ENCODE measurements at places on chromosomes 3 and 15. TPM values are rescaled to one million over a fixed set of nuclear protein-coding genes. Genes with fewer than 3 reads are reported as not detected.

KCNH8 gene
- 0.24 TPM for total RNA-seq

GPR62 gene
- 0.45 TPM for total RNA-seq

SEMA3B gene
- 6.8 TPM for total RNA-seq

LMAN1L gene
- 0.36 TPM for total RNA-seq

ARPIN gene
- total RNA-seq, result 9.4 TPM

LTK gene
- 0.22 TPM for total RNA-seq

PATL2 gene
- not detected for total RNA-seq

SLC28A1 gene
- 0.49 TPM for total RNA-seq

WDR73 gene
- total RNA-seq, result 12.0 TPM

GRCh38 chr3:107453504-107453903, 69.3 kb upstream of the BBX start:
- DNase-seq, result no peak

DNA sequence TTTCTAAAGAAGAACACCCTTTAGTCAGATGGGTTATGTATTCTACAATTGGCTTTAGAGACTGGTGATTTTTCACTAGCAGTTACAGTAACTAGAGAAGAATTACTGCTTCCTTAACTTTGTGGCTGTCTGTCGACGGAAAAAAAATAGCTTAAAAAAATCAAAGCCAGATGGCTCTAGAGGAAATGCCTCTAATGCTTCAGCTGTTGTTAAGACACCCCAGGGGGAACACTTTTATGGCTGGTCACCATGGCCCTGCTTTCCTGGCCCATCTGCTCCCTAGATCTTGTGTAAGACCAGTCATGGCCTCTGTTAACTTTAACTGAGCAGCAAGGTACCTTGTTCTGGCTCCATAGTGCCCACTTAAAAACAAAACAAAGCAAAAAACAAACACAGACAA, 198.6 kb upstream of the PLSCR5 start:
- no peak for DNase-seq

- DNase-seq, result no peak
These were observed 38.7 kb downstream of the PDIA5 start for GRCh38 chr3:123105201-123106189.

DNA sequence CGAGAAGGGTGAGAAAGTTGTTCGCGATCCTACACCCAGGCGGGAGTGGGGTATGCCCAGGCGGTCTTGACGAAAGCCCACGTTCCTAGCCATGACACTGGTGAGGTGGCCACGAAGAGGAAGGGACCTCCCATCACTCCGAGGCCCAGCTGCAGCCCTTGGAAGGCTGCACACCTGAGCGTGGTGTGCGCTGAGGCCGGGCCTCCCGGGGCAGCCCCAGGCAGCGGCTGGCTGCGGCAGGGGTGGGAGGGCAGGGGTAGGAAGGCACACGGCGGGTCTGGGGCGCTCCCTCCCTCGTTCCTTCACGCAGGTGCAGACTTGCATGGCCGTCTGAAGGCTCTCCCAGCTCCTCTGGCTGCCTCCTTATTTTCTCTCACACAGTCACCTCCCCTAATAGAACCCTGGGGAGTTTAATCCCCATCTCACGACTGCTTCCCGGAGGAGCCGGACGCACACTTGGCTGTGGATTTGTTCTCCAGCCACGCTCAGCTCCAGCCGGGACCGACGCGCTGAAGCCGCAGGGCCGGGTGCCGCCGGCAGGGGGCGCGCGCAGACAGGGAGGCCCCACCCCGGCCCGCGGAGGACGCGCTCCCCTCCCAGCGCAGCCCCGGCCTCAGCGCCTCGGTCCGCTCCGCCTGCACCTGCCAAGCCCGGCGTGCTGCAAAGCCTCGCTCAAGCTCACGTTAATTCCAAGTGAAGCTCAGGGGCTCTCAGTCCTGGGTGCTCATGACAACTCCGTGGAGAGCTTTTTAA, 37.8 kb upstream of the MUC4 start:
- DNase-seq, result no peak

DNA sequence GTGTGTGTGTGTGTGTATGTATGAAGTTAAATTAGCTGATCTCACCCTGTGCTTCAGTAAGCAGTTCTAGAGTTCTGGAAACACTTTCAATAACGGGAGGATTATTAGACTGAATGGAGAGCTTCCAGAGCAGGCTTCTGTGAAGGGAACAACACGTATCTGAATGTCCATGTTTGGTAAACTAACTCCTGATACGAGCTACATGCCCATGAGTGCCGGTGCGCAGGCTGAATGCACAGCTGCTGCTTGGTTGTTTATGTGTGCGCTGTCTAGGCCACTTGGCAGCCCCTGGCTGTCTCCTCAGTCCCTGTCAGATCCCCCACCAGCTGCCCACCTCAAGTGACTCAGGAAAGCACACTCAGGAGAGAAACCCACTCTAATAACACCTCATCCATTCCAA, 137.0 kb downstream of the EPHB1 start:
- no peak for DNase-seq

DNA sequence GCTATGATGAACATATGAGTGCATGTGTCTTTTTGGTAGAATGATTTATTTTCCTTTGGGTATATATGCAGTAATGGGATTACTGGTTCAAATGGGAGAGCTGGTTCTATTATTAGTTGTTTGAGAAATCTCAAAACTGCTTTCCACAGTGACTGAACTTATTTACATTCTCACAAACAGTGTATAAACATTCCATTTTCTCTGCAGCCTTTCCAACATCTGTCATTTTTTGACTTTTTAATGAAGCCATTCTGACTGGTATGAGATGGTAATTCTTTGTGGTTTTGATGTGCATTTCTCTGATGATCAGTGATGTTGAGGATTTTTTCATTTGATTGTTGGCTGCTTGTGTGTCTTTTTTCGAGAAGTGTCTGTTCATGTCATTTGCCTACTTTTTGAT, 1124.2 kb downstream of the NAALADL2 start:
- no peak for DNase-seq

- no peak for DNase-seq
These were observed 12.5 kb downstream of the RAB27A start for GRCh38 chr15:55277116-55277564.

GRCh38 chr3:76509179-76509830, 530.6 kb upstream of the ROBO2 start:
- no peak for DNase-seq

GRCh38 chr15:78804391-78804792, 6.9 kb downstream of the ADAMTS7 start:
- no peak for DNase-seq

- DNase-seq, result no peak
These were observed 19.6 kb downstream of the CSRNP1 start for GRCh38 chr3:39133822-39134221.

DNA sequence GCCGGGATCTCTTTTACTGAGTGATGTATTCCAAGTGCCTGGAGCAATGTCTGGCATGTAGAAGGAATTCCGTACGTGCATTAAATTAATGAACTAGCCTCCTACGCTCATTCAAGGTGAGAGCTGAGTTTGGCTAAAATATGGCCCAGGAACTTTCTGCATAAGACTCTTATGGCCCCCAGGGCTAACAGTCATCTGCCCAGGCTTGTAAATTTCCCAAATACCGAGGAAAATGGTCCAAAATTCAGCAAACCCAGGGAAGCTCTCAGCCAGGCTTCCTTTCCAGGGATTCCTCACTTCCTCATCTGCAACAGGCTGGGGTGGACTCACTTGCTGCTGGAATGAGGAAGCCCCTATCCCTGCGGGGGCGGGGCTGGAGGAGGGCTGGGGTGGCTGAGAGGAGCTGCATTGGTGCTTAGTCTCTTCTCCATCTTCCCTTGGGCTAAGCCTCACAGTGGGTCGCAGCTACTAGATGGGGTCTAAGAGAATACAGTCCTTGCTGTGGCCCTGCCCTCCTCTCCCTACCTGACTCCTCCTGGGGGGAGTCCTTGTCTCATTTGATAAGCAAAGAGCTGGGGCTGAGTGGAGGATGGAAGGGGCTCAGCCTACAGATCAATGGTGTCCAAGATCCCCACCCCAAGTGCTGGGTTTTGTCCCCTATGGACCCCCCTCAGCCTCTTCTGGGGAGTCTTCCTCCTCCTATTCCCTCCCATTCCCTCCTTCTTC, 28.5 kb upstream of the APOD start:
- peak; percentile 81 for DNase-seq

- DNase-seq, result no peak
These were observed 37.9 kb downstream of the CPA3 start for GRCh38 chr3:148903022-148903442.

GRCh38 chr3:152539191-152539764, 270.5 kb downstream of the MBNL1 start:
- no peak for DNase-seq

GRCh38 chr3:72761410-72761809, 86.8 kb downstream of the SHQ1 start:
- DNase-seq, result no peak

- no peak for DNase-seq
These were observed 41.7 kb downstream of the RASGRP1 start for GRCh38 chr15:38522922-38523321.

DNA sequence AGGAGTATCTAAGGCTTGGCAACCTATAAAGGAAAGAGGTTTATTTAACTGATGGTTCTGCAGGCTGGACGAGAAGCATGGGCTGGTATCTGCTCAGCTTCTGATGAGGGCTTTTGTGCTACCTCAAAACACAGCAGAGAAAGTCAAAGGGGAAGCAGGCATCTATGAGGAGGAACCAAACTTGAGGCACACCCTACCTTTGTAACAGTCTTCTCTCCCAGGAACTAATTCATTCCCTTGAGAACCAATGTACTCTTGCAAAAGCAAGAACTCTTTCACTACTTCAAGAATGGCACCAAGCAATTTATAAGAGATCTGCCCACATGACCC, 109.0 kb downstream of the CGGBP1 start:
- no peak for DNase-seq

DNA sequence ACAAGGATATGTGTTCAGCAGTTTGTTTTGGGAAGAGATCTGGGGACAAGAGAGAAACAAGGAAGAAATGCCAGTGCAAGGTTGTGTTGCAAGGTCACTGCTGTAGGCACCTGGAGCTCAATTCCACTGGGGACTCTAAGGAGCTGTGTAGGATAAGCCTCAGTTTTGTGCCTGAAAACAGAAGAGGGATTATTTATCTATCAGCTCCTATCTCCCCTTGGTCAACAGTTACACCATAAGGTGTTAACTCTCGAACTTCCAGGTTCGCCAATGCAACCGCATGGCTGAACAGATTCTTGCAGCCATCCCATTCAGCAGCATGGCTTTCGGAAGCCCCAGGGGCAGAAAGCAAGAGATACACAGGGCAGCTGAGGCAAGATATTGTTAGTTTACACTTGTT, 41.6 kb upstream of the CNOT10 start:
- DNase-seq, result no peak

DNA sequence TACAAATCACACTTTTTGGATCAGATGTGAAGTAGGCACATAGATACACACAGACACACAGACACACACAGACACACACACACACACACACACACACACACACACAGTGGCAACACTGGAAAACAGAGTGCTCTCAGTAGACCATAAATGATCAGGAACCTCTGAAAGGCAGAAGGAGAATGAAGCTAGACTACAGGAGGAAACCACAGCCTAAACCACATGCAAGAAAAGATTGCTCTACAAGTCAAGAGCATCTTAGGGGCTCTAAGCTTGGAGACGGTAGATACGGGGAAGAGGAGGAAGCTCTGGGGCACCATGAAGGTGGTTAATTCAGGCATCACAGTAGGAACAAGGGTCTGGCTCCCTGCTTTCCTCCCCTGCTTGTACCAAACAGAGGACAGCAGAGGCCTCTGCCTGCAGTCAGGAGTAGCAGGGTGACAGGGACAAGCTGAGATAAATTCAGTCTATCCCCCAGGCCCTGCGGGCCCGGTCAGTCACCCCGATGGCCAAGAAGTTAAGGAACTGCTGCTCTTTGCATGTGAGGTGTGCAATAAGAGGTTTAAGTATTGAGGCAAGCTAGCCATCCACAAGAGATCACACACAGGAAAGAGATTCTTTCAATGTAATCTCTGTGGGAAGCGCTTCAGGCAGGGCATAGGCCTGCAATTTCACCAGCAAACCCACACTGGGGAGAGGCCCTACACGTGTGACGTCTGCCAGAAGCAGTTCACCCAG, 23.5 kb upstream of the ARPIN start:
- no peak for DNase-seq

GRCh38 chr15:101479851-101480612, 9.5 kb downstream of the PCSK6 start:
- no peak for DNase-seq

GRCh38 chr3:189270248-189270832, 98.6 kb downstream of the TPRG1 start:
- peak; percentile 32 for DNase-seq

DNA sequence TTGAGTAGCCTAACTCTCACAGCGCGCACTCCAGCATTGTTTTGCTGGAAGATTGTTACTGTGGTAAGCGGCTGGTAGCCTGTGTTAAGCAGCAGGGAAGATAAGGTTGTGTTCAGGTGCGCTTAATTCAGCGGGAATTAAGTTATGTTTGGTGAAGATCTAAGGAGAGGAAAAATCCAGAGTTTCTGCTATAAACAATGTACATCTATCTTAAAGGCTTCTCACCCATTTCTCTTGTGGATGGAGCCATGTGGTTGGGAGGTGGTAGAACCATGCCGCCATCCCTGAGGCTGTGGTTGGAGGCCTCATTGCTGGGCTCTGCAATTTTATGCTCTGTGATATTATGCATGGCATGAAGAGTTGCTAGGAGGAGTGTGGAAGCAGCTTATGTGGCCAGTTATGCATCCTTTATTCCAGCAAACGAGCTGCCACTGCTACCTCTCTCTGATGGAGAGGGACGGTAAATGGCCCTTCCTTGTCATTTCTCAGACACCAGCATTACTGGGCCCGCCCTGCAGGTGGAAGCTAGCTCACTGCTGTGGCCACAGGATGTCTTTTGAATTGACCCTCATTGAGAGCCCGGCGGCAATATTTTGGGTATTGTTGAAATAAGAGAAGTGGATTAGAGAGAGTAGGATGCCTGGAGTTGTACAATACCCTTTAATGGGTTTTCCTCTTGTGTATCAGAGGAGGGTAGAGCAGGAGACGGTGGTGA, 1.3 kb downstream of the MINAR1 start:
- DNase-seq, result no peak

DNA sequence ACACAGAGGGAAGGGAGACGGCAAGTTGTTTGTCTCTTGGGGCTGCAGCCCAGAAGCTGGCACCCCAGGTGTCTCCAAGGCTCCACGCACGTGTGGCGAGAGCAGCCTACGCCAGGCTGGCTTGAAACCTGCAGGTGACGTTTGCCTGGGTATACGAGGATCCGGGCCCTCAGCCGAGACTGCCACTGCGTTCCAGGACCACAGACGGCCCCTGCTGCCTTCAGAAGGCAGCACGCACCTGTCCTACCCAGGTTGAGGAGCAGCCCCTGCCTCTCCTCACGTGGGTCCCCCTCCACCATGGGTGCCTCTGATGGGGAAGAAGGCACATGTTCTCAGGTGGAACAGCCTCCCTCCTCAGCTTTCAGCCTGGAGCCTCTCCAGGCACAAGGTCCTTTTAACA, 75.3 kb upstream of the PRR20G start:
- no peak for DNase-seq

DNA sequence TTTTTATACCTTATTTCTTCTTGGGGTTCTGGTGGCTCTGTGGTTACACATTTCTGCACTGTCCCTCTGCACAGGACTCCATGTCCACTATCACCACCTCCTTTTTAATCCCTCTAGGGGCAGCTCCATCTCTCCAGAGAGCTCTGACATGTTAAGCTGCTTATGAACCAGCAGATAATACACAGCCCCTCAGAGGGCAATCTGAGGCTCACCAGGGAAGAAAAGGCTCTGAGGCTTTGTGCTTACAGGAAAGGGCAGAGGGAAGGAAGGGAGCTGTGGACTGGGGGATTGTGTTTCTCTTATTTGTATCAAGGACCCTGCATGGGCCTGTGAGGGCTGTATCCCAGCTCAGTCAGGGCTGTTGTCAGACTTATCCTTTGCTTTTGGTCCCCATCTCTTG, 164.5 kb downstream of the EPHB1 start:
- DNase-seq, result no peak

- DNase-seq, result no peak
These were observed 520.0 kb downstream of the MECOM start for GRCh38 chr3:169143506-169143905.
